ENCODE measurements at places on chromosomes 13 and 19.

DNA sequence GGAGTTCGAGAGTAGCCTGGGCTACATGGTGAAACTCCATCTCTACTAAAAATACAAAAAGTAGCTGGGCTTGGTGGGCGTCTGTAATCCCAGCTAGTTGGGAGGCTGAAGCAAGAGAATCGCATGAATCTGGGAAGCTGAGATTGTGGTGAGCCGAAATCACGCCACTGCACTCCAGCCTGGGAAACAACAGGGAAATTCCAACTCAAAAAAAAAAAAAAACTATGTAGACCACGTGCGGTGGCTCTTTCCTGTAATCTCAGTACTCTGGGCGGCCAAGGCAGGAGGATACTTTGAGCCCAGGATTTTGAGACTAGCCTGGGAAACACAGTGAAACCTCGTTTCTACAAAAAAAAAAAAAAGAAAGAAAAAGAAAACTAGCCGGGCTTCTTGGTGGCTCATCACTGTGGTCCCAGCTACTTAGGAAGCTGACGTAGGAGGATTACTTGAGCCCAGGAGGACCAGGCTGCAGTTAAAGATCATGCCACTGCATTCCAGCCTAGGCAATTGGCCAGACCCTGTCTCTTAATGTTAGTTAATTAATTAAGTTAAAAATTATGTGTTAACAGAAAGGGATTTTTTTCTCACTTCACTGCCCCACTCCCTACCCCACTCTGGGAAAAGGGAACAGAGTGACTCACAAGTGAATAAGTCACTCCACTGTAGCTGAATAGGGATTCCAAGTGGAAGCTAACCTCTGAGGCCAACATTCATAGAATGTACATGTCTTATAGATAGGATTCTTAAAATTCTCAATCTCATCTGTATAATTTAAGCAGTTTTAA is 2.2 kb downstream of the ZNF83 start:
- no peak for DNase-seq

DNA sequence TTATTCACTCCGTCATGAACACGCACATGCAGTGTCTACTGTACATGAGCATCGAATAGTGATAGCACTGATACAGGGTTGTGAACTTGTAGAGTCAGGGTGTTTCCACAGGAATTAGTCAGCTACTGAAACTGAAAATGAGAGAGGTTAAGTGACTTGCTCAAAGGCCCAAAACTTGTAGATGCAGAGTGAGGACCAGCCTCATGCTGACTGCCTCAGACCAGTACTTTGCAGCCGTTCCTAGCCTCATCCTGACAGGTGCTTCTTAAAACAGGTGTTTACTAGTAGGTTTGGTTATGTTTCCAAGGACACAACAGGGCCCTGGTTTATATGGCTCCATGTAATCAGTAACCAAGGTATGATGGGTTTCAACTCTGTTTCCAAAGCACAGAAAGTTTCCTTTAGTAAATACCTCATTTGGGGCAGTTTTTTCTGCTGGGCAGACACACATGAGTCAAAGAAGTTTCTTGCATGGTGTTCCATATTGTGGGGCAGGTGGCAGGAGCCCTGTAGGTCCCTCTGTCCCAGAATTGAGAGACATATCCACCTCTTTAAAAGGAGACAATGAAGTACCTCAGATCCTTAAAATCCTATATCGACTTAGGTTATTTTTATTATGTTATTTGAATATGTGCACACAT is 16.0 kb downstream of the FGF9 start:
- no peak for DNase-seq

- DNase-seq: no peak
Measured at GRCh38 chr19:1987197-1988187, 28.0 kb downstream of the BTBD2 start.

GRCh38 chr19:14265290-14266036 is 59.5 kb upstream of the ADGRL1 start:
- DNase-seq: no peak

GRCh38 chr19:16445238-16446107 is 26.3 kb downstream of the EPS15L1 start:
- DNase-seq: no peak

- DNase-seq: no peak
Measured at GRCh38 chr19:37045140-37045539, 33.1 kb upstream of the ZNF420 start.

DNA sequence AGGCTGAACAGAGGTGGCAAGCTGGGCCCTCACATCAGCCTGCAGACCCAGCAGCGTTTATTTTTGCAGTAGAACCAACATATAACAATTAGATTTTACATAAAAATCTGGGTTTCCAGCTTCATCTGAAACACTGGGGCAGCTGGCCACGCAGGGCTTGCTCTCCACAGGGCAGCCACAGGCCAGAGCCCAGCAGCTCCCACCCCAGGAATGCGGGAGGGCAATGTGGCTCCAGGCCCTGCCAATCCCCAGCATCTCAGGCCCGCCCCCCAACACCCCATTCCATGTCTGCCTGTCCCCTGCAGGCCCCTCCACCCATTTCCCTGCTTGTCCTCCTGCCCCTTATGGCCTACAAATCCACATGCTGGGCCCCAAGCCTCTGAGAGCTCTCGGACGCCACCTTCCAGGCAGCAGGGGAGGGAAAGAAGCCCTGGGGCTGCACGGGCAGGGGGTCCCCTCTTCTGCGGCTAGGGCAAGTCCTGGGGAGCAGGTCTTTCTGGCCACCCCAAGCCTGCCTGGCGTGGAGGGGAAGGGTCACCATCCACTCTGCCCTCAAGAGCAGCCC is 15.0 kb upstream of the VSTM2B start:
- no peak for DNase-seq

Measured in activated gamma-delta T cell treated with Interleukin-2 at 50 U/mL for 16 hours (primary cell).